ENCODE measurements at places on chromosomes 1 and 21.
A peak's percentile ranks its signal among the peaks of the same experiment; 100 is the strongest.

DNA sequence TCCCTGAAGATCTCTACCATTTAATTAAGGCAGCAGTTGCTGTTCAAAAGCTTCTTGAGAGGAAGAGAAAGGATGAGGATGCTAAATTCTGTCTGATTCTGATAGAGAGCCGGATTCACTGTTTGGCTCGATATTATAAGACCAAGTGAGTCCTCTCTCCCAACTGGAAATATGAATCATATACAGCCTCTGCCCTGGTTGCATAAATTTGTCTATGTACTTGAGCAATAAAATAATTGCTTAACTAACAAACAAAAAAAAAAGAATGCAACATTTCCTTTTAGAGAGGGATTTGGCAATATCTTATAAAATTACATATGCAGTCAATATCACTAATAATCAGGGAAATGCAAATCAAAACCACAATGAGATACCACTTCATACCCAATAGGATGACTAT, 26.8 kb downstream of the ALDH9A1 start:
- DNase-seq, result no peak

DNA sequence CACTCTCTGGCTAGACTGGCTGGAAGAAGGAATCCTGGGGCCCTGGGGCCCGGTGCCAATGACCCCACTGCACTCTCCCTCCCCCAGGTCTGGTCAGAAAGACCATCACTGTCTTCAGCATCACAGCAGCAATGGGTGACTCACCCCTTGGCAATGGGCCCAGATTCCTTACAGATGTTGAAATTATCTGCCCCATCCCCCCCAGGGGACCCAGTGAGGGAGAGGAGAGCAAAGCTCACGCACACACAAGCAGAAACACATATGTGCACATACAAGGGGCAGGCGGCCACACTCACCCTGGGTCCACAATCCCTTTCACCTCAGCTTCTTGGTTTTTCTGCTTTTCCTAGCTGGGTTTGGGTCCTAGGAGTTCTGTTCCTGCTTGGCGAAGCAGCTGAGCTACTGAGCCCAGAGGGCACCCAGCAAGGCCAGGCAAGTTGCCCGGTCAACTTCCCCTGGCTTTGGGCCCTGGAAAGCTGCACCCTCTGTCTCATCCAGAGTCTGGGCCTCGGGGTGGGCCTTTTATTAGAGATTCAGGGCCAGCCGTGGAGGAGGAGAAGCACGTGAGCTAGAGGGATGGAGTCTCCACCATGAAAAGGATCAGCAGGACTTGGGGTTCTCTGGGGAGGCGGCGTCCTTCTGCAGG, 2.6 kb downstream of the COL16A1 start:
- DNase-seq, result peak; percentile 84

DNA sequence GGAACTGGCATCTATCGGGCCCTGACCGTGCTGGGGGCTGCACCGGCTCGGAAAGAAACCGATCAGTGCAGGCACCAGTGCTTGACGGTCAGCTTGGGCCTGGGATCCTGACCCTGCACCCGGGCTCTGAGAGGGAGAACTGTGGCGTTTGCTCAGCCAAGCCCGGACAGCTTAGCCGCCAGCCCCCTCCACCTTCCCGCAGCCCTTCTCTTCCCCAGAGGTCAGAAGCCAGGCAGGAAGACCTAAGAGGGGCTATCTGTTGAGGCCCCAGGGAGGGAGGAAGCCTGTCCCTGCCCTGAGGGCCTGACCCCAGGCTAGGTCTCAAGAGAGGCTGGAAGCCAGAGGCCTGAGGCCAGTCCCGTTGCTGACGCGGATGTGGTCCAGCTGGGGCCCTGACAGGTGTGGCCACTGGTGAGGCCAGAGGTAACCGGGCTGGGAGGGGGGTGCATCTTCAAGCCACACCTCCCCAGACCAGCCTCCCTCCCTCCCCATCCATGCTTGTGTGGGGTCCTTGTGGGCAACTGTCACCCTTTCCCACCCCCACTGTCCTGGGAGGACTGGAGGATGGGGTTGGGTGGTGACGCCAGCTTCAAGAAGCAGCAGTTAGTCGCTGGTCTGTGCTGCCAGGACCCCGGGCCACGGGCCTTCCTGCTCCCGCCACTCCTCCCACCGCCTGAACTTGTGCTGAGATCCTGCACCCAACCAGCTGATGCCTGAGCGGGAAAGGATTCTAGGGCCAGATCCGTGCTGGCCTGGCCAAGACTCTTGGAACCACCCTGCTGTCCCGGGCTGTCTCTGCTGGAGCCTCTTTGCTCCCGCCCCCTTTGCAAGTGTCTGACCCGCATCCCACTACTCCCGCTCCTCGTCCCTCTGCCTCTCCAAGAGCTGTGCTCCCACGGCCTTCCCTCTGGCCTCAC, 2.6 kb upstream of the DVL1 start:
- DNase-seq, result no peak

GRCh38 chr1:87786861-87787545, 458.3 kb downstream of the LMO4 start:
- DNase-seq, result peak; percentile 91

DNA sequence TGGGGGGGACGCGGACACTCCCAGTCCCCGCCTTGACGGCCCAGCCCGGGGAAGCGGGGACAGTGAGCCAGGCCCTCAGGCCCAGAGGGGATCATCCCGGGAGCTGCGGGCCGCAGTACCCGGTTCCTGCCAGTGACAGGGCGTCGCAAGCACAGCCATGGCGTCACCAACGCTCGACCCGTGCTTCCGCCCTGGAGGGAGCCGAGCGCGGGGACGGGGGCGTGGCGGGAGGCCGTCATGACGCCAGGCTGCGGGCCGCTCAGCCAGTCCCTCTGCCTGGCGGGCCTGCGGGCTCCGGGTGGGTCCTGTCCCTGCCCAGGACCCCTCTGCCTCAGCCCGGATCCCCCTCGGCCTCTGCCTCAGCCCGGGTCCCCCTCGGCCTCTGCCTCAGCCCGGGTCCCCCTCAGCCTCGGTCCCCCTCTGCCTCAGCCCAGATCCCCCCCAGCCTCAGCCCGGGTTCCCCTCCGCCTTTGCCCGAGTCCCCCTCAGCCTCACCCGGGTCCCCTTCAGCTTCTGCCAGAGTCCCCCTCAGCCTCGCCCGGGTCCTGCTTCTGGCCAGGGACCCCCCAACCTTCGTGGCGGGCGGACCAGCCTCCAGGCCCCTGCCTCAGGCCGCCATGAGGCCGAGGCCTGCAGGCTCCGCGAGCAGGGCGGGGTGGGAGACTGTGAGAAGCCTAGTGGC, 2.3 kb upstream of the SLC2A5 start:
- no peak for DNase-seq

- DNase-seq, result peak; percentile 41
These were observed 3.0 kb downstream of the OLFM3 start for GRCh38 chr1:101993710-101994109.

DNA sequence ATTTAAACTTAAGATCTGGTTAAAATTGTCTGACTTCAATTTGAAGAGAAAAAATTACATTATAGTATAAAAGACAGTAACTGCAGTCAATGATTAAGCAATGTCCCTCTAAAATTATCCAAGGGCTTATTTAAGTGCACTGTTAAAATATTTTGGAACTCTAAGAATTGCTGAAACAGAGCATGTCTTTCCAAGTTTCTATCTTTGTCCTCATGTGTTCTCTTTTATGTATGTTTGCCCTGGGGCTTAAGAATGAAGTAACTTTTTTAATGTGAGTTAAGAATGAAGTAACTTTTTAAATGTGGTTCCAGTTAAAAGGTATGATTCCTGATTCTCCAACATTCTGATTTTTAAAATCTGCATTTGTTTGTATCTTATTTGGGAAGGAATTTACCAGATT, 69.0 kb upstream of the MARK1 start:
- no peak for DNase-seq

GRCh38 chr1:52365071-52365745, 797 bp downstream of the CC2D1B start:
- peak; percentile 73 for DNase-seq
